AML-193 (cell line): ENCODE measurements at places on chromosomes 2 and 18.

GRCh38 chr2:32200814-32201213, 35.1 kb downstream of the SLC30A6 start:
- DNase-seq = no peak

GRCh38 chr2:171878481-171878993, 15.5 kb downstream of the SLC25A12 start:
- no peak for DNase-seq

GRCh38 chr2:46296216-46296839, 879 bp upstream of the EPAS1 start:
- peak; percentile 29 for DNase-seq

DNA sequence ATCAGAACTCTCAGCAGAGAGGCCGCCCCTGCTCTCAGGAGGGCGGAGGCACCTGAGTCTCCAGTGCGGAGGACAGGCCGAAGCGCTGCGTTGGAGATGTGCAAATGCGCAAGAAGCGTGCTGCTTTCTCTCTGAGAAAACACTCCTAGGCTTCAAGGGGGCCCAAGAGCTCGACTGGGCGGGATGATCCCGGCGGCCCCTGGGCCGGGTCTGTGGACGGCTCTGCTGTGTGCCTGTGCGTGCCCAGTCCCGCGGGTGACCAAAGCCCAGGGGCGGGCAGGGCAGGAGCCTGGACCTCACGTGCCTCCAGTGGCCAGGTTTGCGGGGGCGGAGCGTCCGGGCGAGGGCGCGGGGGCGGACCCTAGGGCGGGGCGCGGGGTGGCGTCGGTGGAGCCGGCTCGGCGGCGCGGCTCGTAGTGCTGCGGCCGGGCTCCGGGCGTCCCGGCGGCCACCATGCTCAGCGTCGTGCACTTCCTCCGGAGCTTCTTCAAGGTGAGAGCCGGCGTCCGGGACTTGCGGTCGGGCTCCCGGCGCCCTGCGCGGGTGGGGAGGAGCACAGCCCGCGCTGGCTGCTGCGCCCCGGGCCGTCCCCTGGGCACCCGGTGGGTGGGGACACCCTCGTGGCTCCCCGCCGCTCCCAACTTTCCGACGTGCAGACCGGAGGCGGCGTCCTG, at the start of gene ARHGEF4:
TSS of gene ARHGEF4 (plus strand) at position 414 of the 674 bp plus-strand sequence. CDS start at position 454, 40 bp downstream.
- no peak for DNase-seq

GRCh38 chr2:86223140-86223926, 24.1 kb downstream of the MRPL35 start:
- no peak for DNase-seq

DNA sequence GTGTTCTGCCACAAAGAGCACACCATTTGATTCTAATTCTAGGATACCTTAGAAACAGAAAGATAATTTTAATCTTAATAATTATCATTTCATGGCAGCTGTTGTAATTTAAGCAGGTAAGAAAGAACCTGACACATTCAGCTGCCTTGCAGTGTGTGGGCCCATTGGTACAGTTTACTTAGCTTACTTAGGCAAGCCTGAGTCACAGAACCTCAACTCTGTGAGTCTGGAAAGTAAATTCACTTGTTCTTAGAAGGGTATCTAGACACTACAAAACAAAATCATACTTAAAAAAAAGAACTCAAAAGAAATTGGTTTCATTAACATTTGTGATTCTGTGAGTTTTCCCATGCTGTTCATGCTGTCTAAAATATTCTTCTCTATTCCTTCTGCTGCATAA, 956.3 kb upstream of the SLC39A10 start:
- DNase-seq = no peak

DNA sequence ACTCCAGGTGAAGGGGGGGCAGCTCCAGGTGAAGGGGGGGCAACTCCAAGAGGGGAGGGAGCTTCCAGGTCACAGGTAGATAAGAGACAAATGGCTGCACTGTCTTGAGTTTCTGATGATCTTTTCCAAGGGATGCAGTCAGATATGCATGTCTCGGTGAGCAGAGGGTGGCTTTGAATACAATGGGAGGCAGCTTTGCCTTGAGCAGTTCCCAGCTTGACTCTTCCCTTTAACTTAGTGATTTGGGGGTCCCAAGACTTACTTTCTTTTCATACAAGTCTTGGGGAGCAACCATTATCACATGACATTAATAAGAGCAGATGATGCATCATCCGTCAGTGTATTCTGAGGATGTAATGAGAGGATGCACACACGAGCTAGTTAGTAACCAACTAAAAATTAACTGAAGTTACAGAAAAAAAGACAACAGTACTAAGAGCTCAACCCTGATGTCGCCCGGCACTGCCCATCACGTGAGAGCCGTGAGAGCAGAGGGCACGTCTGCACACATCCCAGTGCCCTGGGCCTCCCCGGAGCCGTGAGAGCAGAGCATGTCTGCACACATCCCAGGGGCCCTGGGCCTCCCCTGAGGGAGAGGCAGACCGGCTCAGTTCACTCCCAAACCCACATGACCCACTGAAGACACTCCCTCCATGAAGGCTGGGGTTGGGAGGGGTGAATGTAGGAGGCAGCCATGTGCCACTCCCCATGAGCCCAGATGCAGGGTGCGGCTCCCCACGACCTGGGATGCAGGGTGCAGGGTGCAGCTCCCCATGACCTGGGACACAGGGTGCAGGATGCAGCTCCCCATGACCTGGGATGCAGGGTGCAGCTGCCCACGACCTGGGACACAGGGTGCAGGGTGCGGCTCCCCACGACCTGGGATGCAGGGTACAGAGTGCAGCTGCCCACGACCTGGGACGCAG, 39.4 kb downstream of the PXDN start:
- no peak for DNase-seq

- no peak for DNase-seq
Measured at GRCh38 chr18:47172476-47172875, 3.7 kb downstream of the IER3IP1 start.

- no peak for DNase-seq
Measured at GRCh38 chr2:178536037-178536436, 55.8 kb downstream of the PLEKHA3 start.
